CD4-positive, CD25-positive, alpha-beta regulatory T cell (primary cell): ENCODE measurements at places on chromosomes 12 and 14. TPM values are rescaled to one million over a fixed set of nuclear protein-coding genes. Genes with fewer than 3 reads are reported as not detected.

- no peak for DNase-seq
These were observed 55.0 kb upstream of the NELL2 start for GRCh38 chr12:44930972-44931600.

GRCh38 chr12:121537814-121538698 is 42.8 kb downstream of the KDM2B start:
- DNase-seq: no peak

DNA sequence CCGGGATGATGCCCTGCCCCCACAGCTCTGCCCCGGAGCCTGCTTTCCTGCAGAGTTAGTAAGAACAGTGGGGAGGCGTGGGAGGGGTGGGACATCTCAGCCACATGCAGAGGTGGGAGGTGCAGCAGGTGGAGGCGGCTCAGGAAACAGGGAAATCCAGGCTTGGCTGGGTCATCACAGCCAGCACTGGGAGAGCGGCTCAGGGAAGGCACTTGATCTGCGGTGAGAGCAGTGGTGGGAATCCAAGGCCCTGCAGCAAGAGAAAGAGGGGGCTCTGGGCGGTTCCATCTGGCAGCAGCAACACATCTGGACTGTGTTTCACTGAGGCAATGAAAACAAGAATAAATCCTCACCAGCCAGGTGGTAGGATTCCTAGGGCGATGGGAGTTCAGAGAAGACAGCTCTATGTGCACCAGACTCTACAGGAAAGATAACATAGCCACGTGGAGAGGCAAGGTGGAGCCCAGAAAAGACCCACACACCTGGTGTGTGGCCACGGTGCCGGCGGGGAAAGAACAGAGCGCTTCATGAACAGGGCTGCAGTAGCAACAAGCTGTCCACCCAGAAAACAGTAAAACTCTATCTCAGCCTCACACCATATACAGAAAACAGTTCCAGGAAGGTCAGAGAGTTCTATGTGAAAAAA is 57.6 kb downstream of the CCDC85C start:
- DNase-seq: no peak

GRCh38 chr12:54585243-54585642 is 3.2 kb downstream of the PPP1R1A start:
- DNase-seq: no peak

CEBPE gene
- 0.24 TPM for polyA plus RNA-seq

- DNase-seq: no peak
These were observed 30.0 kb downstream of the ALX1 start for GRCh38 chr12:85310025-85310424.

DNA sequence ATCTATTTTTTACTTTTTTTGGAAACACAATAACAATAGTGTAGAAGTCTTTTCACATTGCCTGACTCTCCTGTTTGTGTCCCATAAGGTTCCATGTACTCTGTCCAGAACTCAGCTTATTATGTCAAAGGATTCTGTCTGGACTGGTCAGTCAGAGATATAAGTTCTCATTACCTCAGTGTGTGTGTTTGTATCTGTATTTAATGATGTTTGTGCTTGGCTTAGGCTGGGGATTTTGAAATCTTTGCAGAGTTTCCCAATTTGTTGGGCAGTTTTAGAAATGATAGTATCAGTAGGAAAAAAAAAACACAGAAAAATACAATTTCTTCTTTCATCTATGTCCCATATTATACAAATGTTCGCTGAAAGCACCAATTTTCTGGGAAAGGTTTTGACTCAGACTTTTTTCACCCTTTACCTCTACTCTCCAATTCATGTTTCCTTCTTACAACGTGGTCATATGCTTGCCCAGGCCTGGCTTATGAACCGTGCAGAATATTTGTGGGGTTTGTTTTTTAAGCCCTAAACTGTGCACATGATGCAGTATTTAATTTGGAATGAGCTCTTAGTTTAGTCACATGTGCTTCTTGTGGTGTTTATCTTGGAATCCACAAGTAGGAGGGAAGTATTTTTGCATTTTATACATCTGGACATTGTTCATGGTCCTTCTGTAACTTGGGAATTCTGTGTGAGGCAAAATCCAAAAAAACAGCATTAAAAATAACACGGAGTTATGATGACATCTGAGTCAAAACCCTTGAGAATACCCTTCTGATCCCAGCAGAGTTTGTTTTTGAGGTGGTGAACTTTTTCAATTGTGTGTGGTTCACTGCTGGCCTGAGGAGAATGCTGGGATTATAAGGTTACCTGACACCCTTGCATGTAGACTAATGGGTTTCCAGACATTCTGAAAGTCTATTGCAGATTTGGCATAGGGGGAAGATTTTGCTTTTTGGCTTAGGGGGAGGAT is 121.2 kb downstream of the RAD51B start:
- DNase-seq: no peak

DNA sequence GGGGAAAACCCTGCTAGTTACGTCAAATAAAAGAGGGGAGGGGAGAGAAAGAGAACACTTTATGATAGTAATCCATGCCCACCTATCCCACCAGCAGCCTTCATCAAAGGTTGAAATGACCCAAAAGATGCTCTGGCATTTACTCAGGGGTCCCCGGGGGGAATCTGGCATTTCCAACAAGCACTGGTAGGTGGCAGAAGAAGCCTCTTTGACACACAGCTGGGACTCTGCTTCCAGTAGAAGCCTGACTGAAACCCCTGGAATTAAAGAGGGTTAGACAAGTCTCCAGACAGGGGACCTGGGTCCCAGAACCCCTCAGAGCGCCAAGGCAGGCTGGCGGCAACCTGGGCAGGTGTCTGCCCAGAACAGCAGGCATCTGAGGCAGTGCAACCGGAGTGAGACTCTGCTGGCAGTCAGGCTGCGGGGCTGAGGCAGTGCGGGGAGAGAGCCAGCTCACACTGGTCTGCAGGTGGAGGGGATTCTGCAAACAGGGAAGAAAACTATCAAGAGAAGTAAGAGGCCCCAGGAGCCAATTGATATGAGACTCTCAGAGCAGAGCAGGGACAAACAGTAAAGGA is 85.0 kb upstream of the CAPRIN2 start:
- DNase-seq: no peak

- no peak for DNase-seq
These were observed 76.1 kb upstream of the TMEM263 start for GRCh38 chr12:106879612-106880011.

DNA sequence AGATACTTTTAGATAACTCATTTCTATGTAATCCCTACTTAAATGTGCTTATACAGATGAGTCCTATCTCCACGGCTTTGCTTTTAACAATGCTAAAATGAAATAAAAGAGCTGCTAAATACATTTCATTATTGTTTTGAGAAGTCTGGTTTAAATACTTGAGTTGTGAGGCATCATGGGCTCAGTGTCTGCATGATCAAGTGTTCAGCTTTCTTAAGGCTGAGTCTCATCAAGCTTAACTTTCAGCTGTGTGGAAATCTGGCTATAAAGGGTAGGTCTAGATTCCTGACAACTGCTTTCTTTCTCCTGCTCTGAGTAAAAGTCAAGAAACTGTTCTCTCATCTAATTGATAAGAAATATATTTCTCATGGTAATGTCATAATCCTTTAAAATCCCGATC is 235.4 kb downstream of the FSCB start:
- DNase-seq: no peak
